ENCODE measurements at places on chromosomes 2 and 18.

GRCh38 chr2:230821261-230821990 lies 43.3 kb upstream of the ITM2C start:
- peak; percentile 11 for DNase-seq

- DNase-seq = no peak
Measured at GRCh38 chr2:185734658-185735057, 3.9 kb upstream of the FSIP2 start.

DNA sequence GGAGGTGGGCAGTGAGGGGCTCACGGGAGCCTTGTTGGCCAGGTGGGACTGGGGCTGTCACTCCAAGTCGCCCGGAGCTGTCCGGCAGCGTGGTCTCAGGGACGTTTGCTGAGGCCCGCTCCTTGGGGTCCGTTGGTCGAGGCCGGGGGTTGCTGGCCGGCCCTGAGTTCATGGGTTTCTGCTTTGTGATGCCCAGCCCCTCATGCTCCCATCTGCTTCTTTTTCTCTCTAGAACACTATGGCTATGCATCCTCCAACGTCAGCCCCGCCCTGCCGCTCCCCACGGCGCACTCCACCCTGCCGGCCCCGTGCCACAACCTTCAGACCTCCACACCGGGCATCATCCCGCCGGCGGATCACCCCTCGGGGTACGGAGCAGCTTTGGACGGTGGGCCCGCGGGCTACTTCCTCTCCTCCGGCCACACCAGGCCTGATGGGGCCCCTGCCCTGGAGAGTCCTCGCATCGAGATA lies 14.5 kb downstream of the NFATC1 start:
- no peak for DNase-seq

- DNase-seq = no peak
Measured at GRCh38 chr2:147181351-147182029, 663.3 kb upstream of the ACVR2A start.

DNA sequence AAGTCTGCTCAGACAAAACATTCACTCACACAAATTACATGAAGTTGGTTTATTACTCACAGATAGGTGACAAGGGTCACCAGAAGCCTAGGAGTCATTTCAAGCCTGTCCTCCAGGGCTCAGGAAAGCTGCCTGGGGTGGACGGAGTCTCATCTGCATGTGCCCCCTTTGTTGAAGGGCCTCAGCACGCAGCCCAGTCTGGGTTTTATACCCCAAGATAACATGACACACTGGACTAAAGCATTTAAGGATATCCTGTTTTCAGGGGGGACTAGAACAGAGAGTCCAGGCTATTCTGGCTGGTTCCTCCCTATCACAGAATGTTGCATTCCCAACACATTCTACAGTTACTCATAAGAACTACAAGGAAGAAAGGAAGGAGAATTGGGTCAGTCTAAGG lies 164.7 kb downstream of the MREG start:
- DNase-seq = no peak

DNA sequence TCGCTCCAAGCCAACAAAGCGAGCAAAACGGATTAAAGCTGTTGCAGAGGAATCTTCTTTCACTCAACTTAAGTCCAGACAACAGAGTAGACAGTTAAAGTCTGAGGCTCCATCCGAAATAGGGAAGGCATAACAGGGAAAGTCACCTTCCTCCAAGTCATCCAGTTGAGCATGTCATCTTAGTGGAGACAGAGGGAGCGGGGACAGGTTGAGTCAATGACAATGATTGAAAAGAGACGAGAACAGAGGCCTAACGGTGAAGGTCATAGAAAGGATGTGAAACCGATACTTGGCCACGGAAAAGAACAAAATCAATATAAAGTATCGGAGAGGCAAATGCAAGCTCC lies 455 bp downstream of the C18orf32 start:
- DNase-seq = peak; percentile 35

DNA sequence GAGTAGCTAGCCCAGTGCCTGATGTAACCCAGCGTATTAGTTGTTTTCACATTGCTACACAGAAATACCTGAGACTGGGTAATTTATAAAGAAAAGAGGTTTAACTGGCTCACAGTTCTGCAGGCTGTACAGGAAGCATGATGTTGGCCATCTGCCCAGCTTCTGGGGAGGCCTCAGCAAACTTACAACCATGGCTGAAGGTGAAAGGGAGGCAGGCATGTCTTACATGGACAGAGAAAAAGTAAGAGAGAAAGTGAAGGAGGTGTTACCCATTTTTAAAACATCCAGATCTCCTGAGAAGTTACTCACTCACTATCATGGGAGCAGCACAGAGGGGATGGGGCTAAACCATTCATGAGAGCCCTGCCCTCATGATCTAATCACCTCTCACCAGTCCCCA lies 6.1 kb upstream of the CYRIA start:
- no peak for DNase-seq

GRCh38 chr2:141878016-141878415 lies 252.8 kb downstream of the LRP1B start:
- DNase-seq = no peak

DNA sequence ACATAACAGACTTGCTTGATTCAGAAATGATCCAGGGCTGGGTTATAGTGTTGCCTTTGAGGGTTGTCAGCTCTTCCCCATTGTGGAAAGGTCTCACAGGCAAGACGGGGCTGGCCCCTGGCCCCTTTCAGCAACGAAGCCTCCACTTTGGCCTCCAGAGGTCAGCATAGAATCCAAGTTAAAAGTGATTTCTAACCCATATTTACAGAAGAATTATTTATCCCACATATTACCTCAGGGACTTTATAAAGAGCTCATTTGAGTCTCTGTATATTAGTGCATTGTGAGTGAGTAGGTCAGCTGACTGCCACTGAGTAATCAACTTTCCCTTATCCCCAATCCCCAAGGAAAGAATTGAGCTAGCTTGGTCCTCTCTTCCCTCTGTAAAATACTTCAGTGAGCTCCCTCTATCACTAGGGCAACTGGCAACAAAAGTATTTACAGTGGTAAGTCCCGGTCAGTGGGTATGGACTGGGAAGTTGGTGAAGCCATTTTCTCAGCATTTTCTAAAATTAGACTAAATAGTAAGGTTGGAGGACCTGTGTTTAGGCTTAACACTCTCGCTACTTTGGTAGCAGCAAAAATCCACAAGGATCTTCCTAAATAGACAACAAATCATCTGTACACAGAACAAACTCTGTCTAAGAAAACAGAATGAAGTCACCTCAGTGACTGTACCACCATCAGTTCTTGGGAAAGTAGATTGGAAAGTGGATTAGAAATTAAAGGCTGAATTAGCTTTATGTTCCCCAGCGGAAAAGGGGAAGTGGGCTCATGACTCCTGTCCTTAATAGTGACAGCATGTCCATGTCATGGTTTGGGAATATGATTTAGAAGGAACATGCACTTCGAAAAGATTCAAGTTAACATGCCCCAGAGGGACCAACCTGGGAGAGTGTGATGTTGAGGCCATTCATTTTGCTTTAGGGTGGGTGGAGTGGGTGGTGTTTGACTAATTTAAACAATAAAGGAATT lies 171.0 kb upstream of the SIX3 start:
- DNase-seq = peak; percentile 47

- DNase-seq = no peak
Measured at GRCh38 chr2:84029903-84030575, 429.0 kb downstream of the SUCLG1 start.

DNA sequence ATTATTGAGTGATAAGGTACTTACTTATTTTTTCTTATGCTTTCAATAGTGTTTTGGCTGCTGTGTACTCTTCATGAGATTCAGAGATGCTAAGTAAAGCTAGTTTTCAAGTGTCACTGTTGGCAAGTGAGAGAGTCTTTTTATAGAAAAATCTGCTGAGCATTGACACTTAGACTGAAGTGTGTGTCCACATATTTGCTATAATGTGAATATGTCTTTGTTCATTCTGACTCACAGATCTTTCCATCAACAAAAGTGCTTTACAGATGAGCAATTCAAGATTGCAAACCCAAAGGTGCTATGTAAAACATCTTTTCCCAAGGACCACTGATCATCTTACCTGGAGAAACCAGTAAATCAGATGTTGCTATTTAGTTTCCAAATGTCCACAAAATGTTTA lies 410.6 kb upstream of the FIGN start:
- no peak for DNase-seq

GRCh38 chr2:180676520-180677025 lies 303.8 kb upstream of the UBE2E3 start:
- DNase-seq = no peak

GRCh38 chr2:231177156-231178025 lies 21.0 kb upstream of the ARMC9 start:
- no peak for DNase-seq

DNA sequence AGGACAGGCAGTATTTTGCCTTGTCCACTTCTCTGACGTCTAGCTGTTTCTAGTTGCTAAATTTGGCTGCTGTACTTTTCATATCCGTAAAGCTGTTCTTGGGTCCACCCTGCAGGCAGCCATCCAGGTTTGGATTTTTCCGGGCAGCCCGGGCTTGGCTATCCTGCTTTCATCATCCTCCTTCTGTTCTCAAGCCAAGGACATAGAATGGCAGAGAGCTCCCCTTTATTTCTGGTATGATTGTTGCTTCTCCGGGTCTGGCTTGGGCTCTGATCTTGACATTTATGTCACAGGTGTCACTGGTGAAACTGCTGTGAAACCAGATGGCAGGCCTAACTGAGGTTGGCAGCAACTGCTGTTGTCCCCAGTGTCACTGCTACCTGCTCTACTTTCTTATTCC lies 35.5 kb downstream of the SCN2A start:
- no peak for DNase-seq

GRCh38 chr2:123916531-123916930 lies 108.6 kb upstream of the CNTNAP5 start:
- no peak for DNase-seq

DNA sequence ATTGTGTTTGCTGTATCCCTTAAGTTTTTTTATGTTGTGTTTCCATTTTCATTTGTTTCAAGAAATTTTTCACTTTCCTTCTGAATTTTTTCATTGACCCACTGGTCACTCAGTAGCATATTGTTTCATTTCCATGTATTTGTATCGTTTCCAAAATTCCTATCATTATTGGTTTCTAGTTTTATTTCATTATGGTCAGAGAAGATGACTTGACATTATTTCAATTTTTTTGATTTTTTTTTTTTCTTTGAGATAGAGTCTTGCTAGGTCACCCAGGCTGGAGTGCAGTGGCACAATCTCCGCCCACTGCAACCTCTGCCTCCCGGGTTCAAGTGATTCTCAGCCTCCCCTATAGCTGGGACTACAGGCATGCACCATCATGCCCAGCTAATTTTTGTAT lies 11.3 kb upstream of the CAB39 start:
- DNase-seq = no peak

- DNase-seq = no peak
Measured at GRCh38 chr2:185785851-185786473, 47.4 kb downstream of the FSIP2 start.

GRCh38 chr18:59264121-59264571 lies 9.1 kb downstream of the RAX start:
- DNase-seq = peak; percentile 72

GRCh38 chr2:146623771-146624170 lies 1221.1 kb upstream of the ACVR2A start:
- DNase-seq = no peak

GRCh38 chr2:240393831-240394410 lies 41.5 kb upstream of the GPC1 start:
- DNase-seq = no peak

GRCh38 chr18:58513615-58514335 lies 115.1 kb downstream of the ALPK2 start:
- DNase-seq = no peak

- DNase-seq = no peak
Measured at GRCh38 chr2:209191139-209191538, 232.7 kb upstream of the MAP2 start.

GRCh38 chr18:70397259-70397925 lies 108.5 kb downstream of the SOCS6 start:
- DNase-seq = no peak

- DNase-seq = peak; percentile 65
Measured at GRCh38 chr2:134120406-134120732, 133.5 kb upstream of the MGAT5 start.

Measured in neural progenitor cell (in vitro differentiated cells).